ENCODE measurements at places on chromosomes 1 and 21. TPM values are rescaled to one million over a fixed set of nuclear protein-coding genes. Genes with fewer than 3 reads are reported as not detected.
A peak's percentile ranks its signal among the peaks of the same experiment; 100 is the strongest.

Gene FCMR
- 3.3 TPM for total RNA-seq

DNA sequence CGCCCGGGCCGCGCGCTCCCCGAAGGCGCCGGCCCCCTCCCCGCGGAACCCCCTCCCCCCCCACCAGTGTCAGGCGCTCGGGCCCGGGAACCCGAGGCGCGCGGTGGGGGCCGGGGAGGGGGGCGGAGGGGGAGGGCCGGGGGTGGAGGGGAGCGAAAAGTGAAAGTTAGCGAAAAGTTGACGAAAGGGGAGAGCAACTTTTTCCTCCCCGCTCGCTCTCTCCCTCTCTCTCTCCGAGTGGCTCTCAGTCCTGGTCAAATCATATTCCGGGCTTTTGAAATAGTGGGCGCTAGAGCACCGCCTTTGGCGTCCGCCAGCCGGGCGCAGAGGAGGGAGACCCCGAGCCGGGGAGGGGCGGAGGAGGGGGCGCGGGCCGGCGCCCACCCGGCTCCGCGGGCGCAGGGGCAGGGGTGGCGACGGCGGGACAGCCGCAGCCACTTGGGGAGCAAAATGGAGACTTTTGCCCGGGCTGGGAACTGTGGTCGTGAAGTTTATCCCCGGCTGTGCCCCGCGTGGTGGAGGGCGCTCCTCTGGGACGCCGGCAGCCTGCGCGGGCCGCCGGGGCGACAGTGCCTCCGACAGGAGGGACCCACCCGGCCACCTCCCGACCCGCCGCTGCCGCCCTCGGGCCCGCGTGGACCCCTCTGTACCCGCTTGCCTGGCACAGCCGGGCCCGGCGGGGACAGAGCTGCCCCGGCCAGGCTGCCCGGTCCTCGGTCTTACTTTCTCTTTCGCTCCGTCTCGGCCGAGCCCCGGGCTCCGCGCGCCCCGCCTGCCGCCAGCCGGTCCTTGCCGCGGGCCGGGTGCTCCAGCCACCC lies 697 bp downstream of the PRDM16 start:
- peak overlapping the region; percentile 96 for H3K27ac ChIP-seq
- peaks cover 92% of the 10 kb centered on the region for H3K27me3 ChIP-seq
- H3K36me3 ChIP-seq: no peaks in the 10 kb centered on the region

Gene CDCA8
- 0.33 TPM for total RNA-seq

- peaks cover 19% of the 10 kb centered on the region for H3K4me1 ChIP-seq
- peaks cover 15% of the 10 kb centered on the region for H3K36me3 ChIP-seq
- H3K27ac ChIP-seq: no peak overlapping the region
- DNase-seq: no peak
Observed at GRCh38 chr21:44793592-44794374, 7.8 kb downstream of the UBE2G2 start.

DNA sequence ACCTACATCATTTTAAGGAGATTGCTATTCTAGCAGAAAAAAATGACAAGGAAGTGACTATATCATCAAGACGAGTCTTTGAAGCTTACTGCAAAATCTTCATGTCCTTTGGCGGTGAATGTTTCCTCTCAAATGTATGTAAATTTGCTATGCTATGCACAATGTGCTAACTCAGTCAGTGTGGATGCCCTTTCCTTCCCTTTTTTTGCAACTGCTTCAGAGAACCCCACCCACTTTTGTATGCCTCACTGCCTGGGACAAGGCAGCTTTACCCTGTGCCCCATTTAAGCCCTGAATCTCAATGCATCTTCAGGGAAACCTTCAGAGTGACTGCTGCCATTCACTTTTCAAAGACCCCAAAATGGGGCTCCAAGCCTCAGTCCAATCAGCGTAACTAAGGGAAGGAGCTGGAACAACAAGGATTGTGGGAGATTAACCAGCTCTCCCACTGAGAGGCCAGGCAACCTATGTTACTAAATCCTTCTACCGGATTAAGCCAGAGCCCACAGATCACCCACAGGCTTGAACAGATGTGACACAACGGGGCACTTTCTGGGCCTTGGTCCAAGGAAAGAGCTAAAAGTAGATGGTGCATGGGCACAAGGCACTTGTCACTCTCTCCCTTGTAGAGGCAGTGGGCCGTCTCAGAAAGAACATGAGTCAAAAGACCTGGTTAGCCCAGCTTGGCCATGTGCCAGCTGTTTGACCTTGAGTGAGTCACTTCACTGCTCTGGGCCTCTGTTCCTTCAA lies 154.4 kb downstream of the PLPP3 start:
- peak; percentile 73 for DNase-seq
- H3K27me3 ChIP-seq: no peaks in the 10 kb centered on the region
- no peak overlapping the region for H3K4me3 ChIP-seq
